ENCODE measurements at places on chromosomes 4 and X.

GRCh38 chr4:61678297-61678696, 478.2 kb downstream of the ADGRL3 start:
- no peak for DNase-seq

DNA sequence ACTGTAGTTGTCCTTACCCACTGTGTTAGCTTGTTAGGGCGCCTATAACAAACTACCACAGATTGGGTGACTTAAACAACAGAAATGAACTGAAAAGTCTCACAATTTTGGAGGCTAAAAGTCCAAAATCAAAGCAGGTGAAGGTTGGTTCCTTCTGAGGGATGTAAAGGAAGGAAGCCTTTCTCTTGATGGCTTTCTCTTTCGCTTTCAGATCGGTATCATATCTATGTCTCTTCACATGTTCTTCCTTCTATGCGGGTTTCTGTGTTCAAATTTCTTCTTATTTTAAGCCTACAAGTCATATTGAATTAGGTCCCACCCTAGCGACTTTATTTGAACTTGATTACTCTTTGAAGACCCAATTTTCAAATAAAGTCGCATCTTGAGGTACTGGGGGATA, 118.6 kb downstream of the CPXCR1 start:
- DNase-seq, result no peak

DNA sequence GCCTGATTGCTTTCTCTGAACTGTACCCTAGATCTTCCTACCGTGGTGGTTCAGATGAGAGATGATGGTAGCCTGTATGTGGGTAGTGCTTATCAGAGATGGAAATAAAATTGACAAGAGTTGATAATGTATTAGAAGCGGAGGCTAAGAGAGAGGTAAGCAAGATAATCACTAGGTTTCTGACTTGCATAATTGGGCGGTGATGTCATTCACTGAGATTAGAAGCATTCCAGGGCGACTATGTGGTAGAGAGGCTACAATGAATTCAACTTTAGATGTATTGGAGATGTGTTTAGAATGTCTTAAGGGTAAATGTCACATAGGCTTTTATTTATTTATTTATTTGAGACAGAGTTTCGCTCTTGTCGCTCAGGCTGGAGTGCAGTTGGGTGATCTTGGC, 415 bp upstream of the TENM3 start:
- no peak for DNase-seq

- no peak for DNase-seq
Measured at GRCh38 chr4:123501733-123502132, 105.1 kb downstream of the SPRY1 start.
